ENCODE measurements at places on chromosomes 3 and 15.

- DNase-seq, result no peak
These were observed 29.0 kb downstream of the CMSS1 start for GRCh38 chr3:99846477-99847160.

DNA sequence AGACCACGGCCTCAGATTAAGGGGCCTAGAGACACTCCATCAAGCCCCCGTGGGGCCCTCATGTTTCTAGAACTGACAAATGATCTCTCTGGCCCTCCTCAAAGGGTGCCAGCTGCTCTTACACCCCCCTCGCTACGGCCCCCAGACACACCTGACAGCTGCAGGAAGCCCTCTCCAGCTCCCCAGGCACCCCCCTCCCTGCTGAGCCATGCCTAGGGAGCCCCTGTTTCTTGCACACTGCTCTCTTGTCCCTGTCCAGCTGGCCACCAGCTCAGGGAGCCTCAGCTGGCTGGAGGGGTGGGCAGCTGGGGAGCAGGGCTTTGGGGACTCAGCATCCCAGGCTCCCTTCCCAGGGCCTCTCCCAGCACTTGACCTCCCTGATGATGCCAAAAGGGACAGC is 14.8 kb downstream of the TNK2 start:
- DNase-seq, result no peak

- no peak for DNase-seq
These were observed 60.6 kb upstream of the STAC start for GRCh38 chr3:36319680-36320079.

GRCh38 chr3:65963787-65964677 is 74.7 kb downstream of the MAGI1 start:
- peak; percentile 6 for DNase-seq

DNA sequence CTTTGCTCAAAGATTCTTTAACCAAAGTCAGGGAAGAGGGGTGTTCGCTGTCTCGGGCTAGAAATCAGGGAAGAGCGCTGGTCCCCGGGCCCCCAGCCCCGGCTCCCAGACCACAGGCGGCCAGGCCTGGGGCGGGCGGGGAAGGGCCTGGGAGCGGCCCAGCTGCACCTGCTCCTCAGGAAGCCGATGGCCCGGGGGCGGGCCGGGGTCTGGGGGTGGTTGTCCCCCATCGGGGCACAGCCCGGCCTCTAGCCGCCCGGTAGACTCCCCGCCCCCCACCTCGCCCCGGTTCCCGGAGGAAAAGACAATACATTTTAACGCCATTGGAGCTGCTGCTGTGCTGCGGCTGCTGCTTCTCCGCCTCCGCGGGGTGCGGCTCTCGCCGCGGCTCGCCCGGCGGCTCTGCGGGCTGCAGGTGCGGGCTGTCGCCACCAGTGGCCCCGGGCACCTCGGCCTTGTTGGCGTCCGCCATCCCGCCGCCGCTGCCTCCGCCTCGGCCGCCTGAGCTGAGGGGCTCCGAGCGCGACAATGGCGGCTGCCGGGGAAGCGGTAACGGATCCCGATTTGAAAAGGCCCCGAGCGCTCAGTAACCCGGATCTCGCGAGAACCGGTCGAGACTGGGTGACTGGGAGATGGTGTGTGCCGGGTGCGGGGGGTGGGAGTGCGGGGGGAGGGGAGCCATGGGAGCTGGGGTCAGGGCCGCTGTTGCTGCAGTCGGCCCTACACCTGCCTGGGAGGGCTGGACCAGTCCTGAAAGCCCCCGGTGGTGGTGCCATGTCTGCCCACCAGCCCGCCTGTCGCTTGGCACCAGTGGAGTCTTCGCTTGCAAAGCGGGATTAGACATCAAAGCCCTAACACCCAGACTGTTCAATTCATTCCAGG is at the start of gene MYEF2:
TSS of gene MYEF2 (minus strand) at position 530 of the 882 bp plus-strand sequence. CDS start at position 472, 58 bp downstream.
- DNase-seq, result peak; percentile 44

DNA sequence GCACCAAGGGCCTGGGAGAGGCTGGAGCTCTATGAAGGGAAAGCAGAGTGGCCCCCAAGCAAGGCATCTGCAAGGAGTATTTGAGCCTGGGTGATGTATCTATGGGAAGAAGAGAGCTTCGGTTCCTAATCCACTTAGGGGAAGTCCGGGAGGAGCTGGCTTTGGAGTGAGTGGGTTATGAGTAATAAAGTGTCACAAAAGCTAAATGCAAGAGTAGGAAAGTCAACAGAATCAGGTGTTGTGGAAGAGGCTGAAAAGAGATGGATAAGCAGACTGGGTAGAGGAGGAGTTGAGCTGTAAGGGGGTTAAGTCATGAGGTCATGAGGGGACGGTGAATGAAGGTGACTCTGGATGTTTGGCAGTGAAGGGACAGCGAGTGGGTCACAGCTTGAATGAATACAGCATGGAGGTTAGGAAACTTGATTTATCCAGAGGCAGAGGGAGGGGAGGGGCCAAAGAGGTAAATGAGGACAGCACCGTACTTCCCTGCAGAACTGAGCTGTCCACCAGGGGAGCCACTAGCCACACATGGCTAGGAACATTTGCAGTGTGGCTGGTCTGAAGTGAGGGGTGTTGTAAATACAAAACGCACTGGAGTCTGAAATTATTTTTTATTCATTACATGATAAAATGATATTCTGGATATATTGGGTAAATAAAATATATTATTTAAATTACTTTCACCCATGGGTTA is 83.3 kb downstream of the ADCY5 start:
- no peak for DNase-seq

DNA sequence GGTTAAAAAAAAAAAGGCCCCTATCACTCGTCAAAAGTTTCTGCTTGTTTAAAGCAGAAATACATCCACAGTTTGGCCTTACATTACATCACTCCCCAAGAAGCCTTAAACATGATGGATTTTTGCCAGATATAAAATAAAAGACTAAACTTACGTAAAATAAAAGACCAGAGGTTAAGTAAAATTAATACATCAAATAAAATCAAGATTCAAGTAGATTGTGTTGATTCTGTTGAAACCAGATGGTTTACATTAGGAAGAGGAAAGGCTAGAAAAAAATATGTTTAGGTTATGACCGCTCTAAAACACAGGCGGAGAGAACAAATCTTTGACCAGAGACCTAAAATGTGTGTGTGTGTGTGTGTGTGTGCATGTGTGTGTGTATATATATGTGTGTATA is 104.1 kb downstream of the DUT start:
- DNase-seq, result no peak

- DNase-seq, result no peak
These were observed 122.9 kb downstream of the TMCC1 start for GRCh38 chr3:129770604-129771003.

DNA sequence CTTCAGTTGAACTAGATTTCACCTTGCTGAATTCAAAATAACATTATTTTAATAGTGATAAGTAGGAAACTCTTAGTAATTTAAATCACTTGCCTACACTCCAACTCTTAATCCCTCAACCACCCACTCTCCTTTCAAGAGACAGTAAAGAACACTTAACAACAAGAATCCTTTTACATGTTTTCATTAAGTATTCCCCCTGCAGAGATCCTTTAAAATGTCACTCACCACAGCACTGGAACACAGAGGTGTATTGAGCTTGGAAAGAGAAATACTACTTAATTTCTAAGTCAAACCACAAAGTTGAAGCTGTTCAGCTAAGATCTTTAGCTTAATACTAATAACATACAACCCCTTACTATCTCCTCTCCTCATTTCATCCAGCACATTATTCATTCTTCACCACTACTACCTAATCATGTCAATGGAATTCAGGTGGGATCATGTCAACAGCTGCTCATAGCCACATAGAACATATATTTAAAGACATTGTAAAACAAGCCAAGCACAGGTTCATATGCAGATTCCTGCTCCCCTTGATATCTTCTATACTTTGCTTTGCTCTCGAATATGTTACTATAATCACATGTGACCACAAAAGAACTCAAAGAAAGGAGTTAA is 40.5 kb downstream of the IMPG2 start:
- no peak for DNase-seq

GRCh38 chr15:61038387-61038786 is 190.7 kb downstream of the RORA start:
- no peak for DNase-seq

- no peak for DNase-seq
These were observed 84.1 kb upstream of the ICE2 start for GRCh38 chr15:60563066-60563465.

DNA sequence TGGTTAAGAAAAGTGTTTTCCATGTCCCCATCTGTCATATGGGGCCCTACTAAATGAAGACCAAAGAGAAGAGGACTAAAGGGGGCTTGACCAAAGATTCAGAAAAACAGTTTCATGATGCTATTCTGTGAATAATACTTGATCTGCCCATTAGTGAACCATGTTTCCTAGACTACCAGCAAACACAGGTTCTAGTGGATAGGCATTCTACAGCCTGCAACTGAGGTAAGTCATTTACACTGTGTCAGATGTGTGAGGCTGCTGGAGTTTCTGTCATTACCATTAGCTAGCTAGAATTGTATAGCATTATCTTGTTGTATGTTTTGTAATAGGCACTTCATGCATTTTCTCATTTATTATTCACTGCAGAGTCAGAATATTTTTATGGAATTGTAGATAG is 6.6 kb downstream of the GPR171 start:
- no peak for DNase-seq

- no peak for DNase-seq
These were observed 22.7 kb downstream of the IREB2 start for GRCh38 chr15:78460737-78461136.

GRCh38 chr3:72720566-72720965 is 127.7 kb downstream of the SHQ1 start:
- no peak for DNase-seq

DNA sequence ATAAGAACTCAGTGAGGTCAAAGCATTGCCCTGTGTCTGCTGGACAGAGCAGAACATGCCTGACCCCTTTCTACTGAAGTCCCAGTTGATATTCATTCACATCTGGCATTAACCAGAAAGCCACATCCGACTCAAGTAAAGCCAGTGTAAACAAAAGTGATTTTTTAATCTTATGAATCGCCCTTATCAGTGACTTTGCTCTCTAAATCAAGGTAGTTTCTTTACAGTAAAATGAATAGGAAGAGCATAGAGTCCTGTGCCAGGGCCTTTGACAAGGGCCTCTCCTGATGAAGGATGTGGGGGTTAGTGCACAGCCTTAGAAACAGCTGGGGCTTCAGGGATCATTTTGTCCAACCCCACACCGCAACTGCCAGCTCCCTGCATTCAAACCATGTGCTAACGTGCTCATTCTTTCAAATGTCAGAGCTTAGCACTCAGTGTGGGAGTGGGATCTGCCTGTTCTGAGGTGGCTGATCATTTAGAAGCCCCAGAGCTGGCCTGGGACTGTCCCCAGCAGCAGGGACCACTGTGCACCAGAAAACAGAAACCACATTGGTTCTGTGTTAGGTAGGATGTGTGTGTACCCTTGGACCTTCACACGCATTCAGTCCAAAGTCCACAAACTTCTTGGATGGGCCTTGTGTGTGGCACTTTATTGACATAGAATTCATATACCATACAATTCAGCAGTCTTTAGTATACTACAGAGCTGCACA is 55.3 kb downstream of the CCR4 start:
- no peak for DNase-seq

DNA sequence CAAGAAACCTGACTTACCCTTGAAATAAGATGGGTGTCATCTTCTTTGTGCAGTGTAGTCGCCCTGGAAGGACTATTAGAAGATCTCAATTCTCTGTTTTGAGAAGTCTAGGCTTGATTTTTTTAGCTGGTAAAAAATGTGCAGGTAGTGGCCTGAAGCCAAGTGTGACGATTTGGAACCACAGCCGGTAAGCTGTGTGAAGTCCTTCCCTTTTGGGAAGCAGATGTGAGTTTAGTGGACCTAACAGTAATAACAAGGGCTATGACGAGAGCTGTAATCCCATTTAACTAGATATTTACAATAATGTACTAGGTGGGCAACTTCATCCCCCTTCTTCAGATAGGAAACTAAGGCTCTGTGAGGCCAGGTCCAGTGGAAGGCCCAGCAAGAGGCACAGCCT is 81.7 kb upstream of the MYZAP start:
- no peak for DNase-seq

GRCh38 chr15:56254265-56254664 is 10.6 kb upstream of the RFX7 start:
- DNase-seq, result no peak

- DNase-seq, result no peak
These were observed 92.6 kb downstream of the LEKR1 start for GRCh38 chr3:156918746-156919145.

DNA sequence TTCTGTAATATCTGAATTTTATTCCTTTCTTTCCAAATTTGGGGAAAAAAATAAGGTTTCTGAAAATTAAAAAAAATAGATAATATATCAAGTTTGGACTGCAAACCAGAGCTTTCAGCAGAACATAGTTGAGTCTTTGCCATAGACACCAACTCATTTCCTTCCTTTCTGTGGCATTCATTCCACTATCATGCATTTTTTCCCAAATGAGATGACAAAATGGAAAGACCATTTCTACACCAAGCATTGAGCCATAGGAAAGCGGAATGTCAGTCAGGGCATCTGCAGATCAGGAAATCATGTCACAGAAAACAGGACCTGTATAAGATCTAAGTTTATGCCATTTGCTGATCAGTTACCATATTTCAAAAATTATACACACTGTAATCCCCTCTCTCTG is 333.3 kb upstream of the THBS1 start:
- no peak for DNase-seq
